CD8-positive, alpha-beta memory T cell (primary cell): ENCODE measurements at places on chromosomes 3 and 15. TPM values are rescaled to one million over a fixed set of nuclear protein-coding genes. Genes with fewer than 3 reads are reported as not detected.

GRCh38 chr3:128500556-128500955 lies 7.6 kb upstream of the GATA2 start:
- no peak for DNase-seq

DNA sequence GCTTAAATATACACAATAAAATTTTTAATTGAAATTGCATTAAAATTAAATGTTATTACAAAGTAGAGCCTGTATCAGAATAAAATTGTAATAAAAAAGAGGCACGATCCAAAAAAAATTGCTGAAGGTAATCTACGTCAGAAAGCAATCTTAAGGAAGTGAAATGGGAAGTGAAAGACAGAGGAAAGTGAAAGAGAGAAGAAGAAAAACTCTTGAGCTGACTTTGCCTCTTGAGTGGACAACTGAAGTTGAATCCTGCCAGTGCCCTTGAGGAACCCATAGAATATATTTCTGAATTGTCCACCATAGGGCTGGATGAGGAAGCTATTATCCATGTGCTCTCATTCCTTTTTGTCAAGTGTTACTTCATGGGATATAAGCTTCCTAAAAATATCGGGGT lies 285.1 kb upstream of the STAC start:
- no peak for DNase-seq

GRCh38 chr3:3772920-3773319 lies 26.3 kb upstream of the LRRN1 start:
- no peak for DNase-seq

DNA sequence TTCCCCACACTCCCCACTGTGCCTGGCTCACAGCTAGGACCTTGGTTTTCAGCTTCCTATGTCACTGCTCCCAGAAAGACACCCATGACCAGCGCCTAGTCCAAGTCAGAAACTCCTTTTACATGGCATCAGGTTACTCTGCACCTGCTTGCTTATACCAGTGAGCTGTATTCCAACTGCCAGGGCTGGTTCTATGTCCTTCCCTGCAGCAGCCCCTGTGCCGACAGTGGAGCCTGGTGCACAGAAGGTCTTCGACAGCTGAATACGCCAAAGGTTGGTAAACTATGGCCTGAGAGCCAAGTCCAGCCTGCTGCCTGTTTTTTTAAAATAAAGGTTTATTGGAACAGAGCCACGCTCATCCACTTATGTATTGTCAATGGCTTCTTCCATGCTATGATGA lies 102.5 kb downstream of the IQSEC1 start:
- DNase-seq, result no peak

DNA sequence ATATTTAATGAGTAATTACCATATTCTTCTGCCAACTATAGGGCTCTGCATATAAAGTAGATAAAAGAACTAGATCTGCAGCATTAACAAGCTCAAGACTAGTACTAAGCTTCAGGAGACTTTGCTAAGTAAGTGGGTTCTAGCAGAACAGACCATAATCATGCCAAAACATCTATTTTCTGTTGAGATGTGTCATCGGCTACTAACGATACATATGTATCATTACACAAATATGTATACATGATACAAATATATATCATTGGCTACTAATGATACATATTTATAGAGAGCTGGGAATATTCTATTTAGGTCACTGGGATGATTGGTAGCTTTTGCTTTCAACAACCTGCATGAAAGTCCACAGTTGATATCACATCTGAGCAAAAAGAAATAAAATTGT lies 185.8 kb upstream of the DCBLD2 start:
- DNase-seq, result no peak

GRCh38 chr3:144415492-144415891 lies 443.9 kb downstream of the DIPK2A start:
- DNase-seq, result no peak

DNA sequence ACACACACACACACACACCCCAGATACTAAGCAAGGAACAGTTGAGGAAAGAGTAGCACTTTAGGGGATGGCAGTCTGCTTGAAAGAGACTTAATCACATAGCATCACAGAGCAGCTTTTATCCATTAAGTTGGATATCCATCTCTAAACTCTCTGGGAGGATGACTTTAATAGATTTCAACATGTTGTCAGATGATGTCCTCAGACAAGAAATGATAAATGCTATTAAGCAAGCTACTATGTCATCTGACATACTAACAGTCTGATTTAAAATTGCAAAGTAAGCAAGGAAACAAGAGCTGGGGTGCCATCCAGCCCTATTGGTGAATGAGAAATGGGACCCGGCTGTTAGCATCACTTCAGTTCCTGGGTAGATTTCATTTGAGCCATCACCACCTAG lies 136.9 kb downstream of the PLCL2 start:
- DNase-seq, result no peak

GRCh38 chr15:70509282-70509662 lies 254.1 kb downstream of the UACA start:
- no peak for DNase-seq

GRCh38 chr3:71177375-71177774 lies 406.2 kb downstream of the FOXP1 start:
- no peak for DNase-seq

DNA sequence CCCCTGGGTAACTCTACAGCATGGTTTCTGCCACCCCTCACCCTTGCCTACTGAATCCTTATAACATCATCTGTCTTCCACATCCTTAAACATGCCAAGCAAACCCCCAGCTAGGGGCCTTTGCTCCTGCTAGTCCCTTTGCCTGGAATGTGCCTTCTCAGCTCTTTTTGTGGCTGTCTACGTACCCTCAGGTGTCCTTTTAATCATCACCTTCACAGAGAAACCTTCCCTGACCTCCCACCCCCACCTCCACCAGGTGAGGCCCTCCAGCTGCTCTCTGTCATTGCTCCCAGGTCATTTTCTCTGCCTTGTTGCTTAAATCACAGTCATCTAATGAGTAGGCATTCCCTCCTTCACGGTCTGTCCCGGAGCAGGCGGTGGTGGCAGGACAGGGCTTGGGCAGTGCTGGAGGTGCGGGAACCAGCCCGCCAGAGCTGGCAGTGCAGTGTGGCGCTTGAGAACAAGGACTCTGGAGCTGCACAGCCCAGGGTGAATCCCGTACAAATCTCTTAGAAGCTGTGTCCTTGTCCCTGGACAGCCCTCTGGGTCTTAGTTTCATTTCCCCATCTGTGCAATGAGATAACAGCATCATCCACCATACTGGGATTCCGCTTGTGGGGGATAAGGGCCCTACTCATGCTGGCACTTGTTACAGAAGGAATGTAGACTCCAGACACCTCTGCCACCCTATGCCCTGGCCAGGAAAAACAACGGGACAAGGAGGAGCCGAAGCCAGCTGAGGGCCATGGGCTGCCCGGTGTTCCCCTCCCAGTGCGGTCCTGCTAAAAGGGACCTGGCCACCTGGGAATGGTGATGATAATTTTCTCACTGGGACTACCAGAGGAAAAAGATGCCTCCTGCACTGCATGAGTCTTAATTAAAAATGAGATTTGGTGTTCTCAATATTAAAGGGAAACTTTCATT lies 52.1 kb upstream of the IQSEC1 start:
- DNase-seq, result no peak

GRCh38 chr3:27315003-27315402 lies 54.2 kb downstream of the NEK10 start:
- no peak for DNase-seq

DNA sequence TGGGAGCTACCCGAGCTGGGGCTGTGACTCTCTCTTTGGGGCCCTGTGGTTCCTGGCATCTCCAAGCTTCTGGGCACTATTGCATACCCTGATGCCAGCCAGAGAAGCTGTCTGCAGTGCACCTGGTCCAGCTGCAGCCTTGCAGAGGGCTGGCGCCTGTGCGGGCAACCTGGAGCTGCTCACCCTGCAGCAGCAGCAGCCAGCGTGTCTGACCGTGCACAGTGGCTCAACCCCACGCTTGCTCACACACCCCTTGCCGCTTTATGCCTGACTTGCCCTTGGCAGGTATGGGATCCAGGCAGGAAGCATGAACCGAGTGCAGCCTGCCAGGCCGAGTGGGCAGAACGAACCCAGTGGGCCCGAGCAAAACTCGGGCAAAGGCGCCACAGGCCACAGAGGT lies 69.9 kb downstream of the GLB1 start:
- no peak for DNase-seq

GRCh38 chr3:111848778-111849177 lies 10.3 kb upstream of the PHLDB2 start:
- DNase-seq, result no peak

GRCh38 chr3:32821686-32822296 lies 4.0 kb downstream of the TRIM71 start:
- no peak for DNase-seq

- no peak for DNase-seq
These were observed 1064.5 kb downstream of the ZPLD1 start for GRCh38 chr3:103499132-103499900.

DNA sequence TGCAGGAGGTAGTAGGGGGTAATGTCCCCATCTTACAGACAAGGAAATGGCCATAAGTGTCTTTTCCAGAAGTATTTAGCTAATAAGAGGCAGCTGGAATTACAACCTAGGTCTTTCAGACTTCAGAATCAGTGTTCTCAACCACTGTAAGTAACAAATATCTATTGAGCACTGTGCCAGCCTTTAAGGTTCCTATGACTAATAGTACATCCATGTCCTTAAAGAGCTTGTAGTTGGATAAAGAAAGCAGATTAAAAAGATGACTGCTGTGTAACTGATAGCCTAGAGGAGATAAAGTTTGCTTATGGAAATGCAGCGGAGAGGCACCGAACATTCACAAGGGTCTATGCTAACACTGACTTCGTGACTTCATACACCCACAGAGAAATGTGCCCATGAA lies 136.0 kb downstream of the KCNMB2 start:
- no peak for DNase-seq

GRCh38 chr3:170144437-170144843 lies 37.1 kb downstream of the PHC3 start:
- DNase-seq, result no peak

DNA sequence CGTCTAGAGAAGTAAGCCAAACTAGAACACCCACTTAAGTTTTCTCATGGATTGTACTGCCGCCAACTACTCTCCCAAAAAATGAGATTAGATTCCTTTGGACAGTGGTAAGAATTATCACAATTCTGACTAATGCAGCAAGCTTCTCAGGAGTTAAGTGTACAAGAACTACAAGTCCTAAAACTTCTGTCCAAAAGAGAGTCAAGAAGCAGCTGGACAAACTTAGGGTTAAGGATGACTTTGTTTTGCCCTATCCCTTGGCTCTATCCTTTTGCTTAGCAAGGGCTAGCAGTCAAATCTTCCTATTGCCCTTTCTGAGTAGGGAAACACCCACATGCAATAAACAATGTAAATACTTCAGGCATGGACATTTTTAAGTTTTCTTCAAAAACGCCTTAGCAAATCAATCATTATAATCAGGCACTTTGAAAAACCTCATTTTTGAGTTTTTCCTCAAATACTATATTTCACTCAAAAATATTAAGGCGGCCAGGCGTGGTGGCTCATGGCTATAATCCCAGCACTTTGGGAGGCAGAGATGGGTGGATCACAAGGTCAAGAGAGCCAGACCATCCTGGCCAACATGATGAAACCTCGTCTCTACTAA lies 19.5 kb downstream of the RAF1 start:
- no peak for DNase-seq

DNA sequence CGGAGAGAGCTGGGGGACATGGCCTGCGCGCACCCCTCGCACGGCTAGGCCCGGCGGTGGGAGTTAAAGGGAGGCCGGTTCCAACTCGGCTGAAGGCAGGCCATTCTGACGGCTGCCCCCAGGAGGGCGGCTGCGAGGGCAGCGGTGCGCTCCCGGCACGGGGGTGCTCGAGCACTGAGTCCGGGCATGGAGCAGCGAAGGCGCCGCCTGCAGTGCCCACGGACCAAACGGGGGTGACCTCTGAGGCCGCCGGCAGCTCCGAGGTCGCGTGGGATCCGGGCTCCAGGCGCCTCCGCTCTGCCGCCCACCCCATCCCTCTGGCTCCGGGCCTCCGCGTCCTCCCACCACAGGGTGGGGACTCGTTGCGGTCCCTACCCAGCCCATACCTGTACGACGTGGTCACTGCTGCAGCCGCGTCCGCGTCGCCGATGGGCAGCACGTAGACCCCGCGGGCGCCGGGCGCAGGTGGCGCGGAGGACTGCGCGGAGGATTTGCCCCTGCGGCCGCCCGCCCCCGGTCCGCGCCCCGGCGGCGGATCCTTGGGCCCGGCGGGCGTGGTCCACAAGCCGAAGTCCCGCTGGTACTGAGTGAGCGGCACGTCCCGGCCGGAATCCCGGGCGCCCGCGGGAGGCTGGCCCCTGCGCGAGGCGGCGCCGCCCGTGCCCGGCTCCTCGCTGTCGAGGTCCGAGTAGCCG lies 469 bp downstream of the MAP6D1 start:
- DNase-seq, result peak; percentile 21

GRCh38 chr3:42090973-42091731 lies at the start of gene TRAK1:
TRAK1 (plus strand) TSS chr3:42091357; CDS start chr3:42091470, 113 bp downstream.
- DNase-seq, result no peak

Gene NDUFAF3
- 88.8 TPM for total RNA-seq

Gene GNAT1
- not detected for total RNA-seq

Gene MYL3
- not detected for total RNA-seq

Gene SERINC4
- total RNA-seq, result 0.20 TPM

Gene GOLGA6L7
- total RNA-seq, result not detected

Gene MOBP
- not detected for total RNA-seq

Gene LMAN1L
- not detected for total RNA-seq

Gene SCAMP5
- 1.1 TPM for total RNA-seq

Gene SST
- total RNA-seq, result not detected

Gene OCA2
- not detected for total RNA-seq

Gene SLC28A2
- not detected for total RNA-seq

Gene KBTBD13
- not detected for total RNA-seq

Gene KCNAB1
- total RNA-seq, result not detected

Gene CRABP1
- not detected for total RNA-seq
